ENCODE measurements at places on chromosomes 13 and 19.

GRCh38 chr13:30404207-30404606 lies 18.1 kb upstream of the UBE2L5 start:
- DNase-seq, result no peak

DNA sequence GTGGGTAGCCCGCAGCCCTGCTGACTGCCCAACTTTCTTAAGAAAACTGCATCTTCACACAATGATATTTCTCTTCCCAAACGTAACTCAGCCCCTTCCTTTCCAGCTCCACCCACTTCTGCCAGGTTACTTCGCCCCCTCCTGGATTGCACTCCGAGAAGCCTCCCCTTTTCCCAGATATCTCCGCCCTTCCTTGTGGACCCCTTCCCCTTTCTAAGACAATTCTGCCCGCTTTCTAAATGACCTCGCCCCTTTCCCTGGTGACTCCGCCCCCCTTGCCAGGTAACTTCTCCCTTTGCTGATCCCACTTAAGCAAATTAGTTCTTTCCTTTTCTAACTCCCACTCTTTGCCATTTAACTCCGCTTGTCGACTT lies 2.6 kb downstream of the VSIG10L start:
- no peak for DNase-seq

GRCh38 chr19:51220996-51221395 lies 3.9 kb upstream of the CD33 start:
- DNase-seq, result no peak

DNA sequence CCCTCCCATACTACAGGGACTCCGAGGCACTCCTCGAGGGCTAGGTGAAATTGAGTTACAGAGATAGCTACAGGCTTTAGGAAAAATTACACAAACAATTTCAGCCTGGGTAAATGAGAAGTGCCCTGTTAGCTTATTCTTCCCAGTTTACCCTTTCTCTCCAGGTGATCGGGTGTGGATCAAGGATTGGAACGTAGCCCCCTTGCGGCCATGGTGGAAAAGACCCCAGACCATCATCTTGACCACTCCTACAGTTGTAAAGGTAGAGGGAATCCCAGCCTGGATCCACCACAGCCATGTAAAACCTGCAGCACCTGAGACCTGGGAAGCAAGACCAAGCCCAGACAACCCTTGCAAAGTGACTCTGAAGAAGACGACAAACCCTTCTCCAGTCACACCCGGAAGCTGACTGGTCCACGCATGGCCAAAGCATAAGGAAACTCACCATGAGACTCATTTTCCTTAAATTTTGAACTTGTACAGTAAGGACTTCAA lies 600.6 kb downstream of the UQCRFS1 start:
- no peak for DNase-seq

DNA sequence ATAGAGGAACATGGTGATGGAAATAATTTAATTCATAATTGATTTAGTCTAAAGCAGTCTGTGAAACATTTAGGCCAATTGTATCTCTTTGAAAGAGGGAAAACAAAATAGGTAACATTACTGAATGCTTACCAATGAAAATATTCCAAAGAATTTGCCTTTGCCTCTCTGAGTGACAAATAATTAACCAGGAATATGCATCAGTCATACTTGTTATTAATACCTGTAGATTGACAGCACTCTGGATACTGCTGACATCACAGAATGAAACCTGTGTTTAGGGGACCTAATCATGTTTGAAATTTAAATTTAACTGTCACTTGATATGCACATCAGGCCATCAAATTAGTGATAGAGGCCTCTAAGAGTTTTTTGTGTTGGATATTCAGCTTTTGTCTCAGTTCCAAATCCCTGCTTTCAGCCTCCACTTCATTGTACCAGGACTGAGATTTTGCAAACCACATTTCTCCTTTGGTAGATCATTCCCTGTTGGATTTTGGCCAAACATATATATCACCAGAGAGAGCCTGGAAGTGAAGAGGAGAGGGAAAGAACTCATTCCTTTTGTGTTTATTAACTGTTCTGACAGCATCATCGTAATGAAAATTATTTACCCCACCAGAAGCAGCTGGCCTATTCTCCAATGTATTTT lies 64.8 kb upstream of the KLHL1 start:
- no peak for DNase-seq

DNA sequence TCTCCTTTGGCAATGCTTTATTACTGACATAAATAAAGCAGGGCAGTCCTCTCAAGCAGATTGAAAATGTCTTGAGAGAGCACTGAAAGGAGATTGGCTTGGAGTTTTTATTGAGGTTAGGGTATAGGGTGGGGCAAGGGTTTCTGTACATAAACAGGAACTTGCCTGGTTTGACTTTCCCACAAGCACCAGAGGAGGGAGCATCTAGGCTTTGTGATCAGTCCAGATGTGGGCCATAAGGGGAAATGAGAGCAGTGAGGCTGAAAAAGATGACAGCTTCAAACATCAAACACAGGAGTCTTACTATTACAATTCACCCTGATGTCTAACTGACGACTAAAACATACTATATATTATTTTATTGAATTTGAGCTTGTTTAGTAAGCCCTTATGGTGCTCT lies 260.9 kb downstream of the MTUS2 start:
- no peak for DNase-seq

- no peak for DNase-seq
These were observed 5.4 kb downstream of the KCTD4 start for GRCh38 chr13:45195421-45195820.

- DNase-seq, result no peak
These were observed 60.8 kb downstream of the F2RL3 start for GRCh38 chr19:16949496-16950023.

GRCh38 chr13:113962975-113963374 lies 10.9 kb downstream of the C13orf46 start:
- no peak for DNase-seq

GRCh38 chr13:23833733-23834611 lies 55.2 kb downstream of the MIPEP start:
- DNase-seq, result no peak

- DNase-seq, result no peak
These were observed 38.0 kb downstream of the STK24 start for GRCh38 chr13:98538876-98539275.

GRCh38 chr13:26440111-26440510 lies 117.4 kb upstream of the WASF3 start:
- DNase-seq, result no peak

- no peak for DNase-seq
These were observed 20.9 kb upstream of the ATP11A start for GRCh38 chr13:112668924-112669323.

- no peak for DNase-seq
These were observed 1207.8 kb downstream of the EFNB2 start for GRCh38 chr13:105327581-105328126.

DNA sequence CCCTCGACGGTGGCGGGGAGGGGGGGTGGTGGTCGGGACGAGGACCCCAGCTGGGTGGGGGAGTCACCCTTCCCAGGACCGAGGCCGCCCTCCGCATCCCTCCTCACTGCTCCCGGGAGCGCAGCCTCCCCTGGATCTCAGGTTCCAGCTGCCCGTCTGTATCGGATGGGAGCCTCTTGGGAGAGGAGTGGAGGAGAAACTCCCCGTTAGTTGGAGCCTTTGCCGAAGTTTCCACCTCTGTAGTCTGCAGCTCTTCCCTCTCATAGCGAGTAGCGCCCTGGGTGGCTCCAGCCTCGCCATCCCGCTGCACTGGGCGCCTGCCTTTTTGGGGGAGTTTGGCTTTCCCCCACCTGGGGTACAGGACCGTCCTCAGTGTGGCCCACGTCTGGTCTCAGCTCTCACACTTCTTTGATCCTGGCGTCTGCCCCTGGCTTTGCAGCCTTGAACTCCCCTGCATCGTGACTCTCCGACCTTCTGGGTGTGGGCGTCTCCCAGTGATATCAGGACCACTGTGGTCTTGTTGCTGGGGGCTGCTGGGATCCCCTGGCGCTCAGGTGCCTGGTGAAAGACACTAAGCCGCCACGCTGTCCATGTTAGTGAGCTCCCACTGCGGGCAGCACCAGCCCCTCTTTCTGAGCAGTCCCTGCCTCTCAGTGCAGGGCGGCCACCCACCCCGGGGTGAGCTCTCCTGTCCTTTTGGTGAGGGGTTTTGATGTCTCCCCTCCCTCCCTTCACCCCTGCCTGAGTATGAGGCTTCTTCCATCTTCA lies 1.1 kb downstream of the CNOT3 start:
- DNase-seq, result no peak

GRCh38 chr19:19543101-19543500 lies 5.0 kb downstream of the CILP2 start:
- DNase-seq, result no peak

- DNase-seq, result no peak
These were observed 7.7 kb upstream of the IRS2 start for GRCh38 chr13:109794095-109794494.

- DNase-seq, result peak; percentile 23
These were observed 73.2 kb upstream of the RFC3 start for GRCh38 chr13:33744589-33745369.

DNA sequence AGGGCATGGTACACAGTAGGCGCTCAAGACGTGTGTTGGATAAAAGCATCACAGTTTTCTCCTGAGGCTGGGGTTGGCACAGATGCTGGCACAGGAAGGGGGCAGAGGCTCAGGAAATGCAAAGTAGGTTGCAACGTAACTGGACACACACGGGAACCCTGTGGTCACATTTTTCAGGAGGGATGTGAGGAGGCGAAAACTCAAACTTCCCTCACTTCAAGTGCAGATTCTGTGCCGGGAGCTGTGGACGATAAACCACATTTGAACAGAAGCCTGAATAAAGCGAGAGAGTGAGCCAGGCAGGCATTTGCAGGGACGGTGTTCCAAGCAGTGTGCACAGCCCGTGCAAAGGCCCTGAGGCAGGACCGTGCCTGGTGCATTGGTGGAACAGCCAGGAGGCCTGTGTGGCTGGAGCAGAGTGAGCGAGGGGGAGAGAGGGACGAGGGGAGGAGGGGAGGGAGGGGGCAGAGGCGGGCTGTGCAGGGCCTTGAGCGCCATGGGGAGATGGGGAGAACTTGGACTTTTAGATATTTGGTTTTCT lies 40.3 kb downstream of the NFIC start:
- no peak for DNase-seq
